ENCODE measurements at places on chromosomes 5 and 9.

- no peak for DNase-seq
Observed at GRCh38 chr5:135265497-135266302, 133.3 kb downstream of the MACROH2A1 start.

DNA sequence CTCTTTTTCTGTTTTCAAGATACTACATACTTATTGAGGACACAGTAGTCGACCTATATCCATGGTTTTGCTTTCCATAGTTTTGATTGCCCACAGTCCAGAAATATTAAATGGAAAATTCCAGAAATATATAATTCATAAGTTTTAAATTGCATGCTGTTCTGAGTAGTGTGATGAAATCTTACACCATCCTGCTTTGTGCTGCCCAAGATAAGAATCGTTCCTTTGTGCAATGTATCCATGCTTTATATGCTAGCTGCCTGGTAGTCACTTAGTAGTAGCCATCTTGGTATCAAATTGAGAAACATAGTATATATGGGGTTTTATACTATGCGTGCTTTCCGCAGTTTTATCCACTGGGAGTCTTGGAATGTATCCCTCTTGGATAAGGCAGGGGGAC, 59.0 kb downstream of the CWC27 start:
- no peak for DNase-seq

DNA sequence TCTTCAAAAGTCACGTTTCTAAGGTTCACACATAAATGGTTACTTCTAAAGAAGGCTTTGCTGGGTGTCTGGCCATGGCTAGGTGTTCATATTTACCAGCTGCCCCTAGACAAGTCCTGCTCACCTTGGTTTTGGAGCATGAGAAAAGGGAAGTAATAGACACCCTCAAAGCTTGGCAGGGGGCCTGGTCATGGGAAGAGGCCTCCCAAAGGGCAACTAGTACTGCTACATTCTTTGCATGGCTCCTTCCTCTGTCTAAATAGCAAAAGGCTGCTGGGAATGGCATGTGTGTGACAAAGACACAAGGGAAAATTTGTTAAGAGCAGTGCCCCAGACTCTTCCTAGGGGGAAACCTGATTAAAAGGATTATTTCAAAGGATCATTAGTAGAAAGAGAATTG, 93.4 kb downstream of the NRG2 start:
- no peak for DNase-seq

- no peak for DNase-seq
Observed at GRCh38 chr9:18393340-18394130, 80.4 kb upstream of the ADAMTSL1 start.

DNA sequence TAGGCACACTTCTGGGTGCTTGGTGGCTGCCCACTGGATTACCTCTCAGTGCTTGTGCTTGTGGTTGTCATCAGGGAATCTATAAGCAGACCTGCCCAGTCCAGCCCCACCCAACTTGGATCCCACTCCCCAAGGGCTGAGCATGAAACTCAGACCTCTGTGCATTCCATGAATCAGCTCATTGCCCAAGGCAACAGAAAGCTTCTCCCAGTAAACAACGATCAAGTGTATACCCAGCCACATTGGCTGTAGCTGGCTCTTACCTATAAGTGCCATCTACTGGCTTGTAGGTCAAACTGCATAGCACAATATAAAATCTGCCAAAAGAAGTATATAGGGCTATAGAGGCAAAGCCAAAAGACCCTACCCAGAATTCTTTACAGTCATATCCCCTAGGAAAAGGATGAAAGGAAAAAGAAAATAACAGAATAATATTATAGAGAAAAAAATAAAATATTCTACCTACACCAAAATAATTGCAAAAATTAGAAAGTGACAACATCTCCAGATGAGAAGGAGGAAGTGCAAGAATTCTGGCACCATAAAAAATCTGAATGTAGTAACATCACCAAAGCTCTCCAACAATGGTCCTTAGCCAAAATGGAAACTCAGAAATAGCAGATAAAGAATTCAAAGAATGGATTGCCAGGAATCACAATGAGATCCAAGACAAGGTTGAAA, 321.0 kb upstream of the TRPC7 start:
- no peak for DNase-seq

DNA sequence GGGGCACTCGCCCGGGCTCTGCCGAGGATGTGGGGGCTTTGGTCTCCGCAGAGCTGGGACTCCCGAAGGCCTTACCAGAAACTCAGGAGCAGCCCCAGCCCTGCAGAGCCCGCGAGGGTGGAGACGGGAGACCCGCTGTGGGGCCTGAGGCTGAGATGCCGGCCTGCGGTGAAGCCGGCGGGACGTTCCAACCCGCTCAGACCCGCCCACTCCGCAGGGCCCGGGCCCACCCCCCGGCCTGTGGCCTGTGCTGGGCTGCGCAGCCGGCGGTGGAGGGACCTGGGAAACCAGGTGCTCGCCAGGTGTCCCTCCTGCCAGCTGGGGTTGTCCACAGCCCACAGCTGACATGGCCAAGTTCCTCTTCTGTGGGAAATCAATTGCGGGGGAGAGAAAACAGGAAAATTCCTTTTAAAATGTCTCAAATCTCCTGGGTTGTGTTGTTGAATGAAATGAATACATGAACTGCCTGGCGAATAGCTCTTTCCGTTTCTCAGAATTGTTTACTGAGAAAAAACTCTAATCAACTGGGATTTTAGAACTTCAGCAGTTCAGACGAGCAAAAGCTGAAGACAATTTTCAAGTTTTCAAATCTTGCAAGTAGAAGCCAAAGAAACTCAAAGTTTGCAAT, 49.0 kb upstream of the IRX4 start:
- no peak for DNase-seq
